H4 (cell line): ENCODE measurements at places on chromosomes 4 and X. TPM values are rescaled to one million over a fixed set of nuclear protein-coding genes. Genes with fewer than 3 reads are reported as not detected.

- peak; percentile 85 for DNase-seq
These were observed 15.0 kb downstream of the SHISA3 start for GRCh38 chr4:42412251-42412650.

AP1S2 gene
- 54.5 and 57.4 TPM in 2 replicates for total RNA-seq

RBMXL3 gene
- not detected in 2 replicates for total RNA-seq

NPY2R gene
- not detected in 2 replicates for total RNA-seq

FAM9A gene
- total RNA-seq = not detected in 2 replicates

- DNase-seq = no peak
These were observed 375.2 kb downstream of the MAGEE1 start for GRCh38 chrX:76802708-76803107.

DNA sequence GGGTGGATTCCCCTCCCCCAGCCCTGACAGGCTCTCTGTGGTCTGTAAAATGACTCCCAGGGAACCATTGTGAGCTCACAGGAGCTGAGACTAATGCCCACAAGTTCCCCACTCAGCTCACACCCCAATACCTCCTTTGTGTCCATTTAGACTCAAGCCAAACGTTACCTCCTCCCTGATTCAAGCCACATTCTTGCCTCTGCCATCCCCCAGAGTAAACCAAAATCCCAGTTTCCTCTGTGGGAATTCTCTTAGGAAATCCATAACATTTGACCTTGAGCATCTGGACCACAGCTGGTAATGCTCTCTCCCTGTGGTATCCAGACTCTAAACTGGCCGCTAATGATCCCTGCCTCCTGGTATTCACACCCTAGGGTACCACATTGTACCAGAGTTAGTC, 26.3 kb upstream of the KDM5C start:
- no peak for DNase-seq

GRCh38 chr4:22607382-22607781, 85.4 kb upstream of the GBA3 start:
- DNase-seq = peak; percentile 86

DNA sequence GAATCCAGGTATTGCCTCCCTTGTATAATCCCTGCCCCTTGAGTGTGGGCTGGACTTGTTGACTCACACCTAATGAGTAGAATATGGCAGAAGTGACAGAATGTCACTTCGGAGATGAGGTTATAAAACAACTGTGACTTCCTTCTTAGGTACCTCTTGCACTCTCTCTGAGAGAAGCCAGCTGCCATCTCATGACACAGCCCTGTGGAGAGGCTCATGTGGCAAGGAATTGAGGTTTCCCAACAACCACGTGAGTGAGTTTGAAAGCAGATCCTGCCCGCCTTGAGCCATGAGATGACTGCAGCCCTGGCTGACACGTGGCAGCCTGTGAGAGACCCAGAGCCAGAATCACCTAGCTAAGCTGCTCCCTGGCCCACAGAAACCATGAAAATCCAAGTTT, 13.5 kb downstream of the ASB11 start:
- peak; percentile 70 for DNase-seq

DNA sequence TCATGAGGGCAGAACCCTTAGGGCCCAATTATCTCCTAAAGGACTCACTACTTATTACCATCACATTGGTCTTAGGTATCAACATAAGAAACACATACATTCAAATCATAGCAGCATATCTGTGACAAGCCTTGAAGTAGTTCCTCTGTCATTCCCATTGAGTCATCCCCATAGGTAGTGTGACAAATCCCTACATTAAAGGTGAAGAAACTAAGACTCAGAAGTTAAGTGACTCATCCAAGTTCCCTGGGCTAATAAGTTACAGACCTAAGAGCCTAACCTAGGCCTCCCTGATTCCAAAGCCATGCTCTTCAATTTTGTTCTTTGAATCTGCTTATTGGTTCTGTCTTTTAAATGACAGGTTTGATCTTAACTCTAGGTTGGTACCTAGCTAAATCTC, 58.2 kb downstream of the CD38 start:
- DNase-seq = no peak

SHISA3 gene
- 0.27 TPM in 1 of 2 replicates, not detected in the other for total RNA-seq

TEC gene
- 0.06 TPM in 1 of 2 replicates, not detected in the other for total RNA-seq

PHOX2B gene
- total RNA-seq = not detected in 2 replicates

DNA sequence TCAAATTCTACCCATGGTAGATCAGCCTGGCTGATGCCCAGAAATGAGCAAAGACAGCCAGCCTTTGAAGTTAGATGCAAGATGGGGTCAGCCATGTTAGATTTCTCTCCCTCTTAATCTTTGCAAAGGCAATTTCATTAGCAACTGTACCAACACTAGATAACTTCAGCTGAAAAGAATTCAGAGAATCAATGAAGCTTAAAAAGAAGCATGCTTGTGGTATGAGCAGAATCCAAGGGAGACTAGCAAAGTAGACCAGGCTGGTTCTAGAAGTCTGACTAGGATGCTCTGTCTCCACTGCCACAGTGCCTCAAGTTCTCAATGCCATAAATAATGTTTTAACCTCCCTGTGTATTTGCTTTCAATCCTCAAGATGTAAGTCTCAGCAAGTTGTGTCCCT, 247.3 kb downstream of the SLC7A11 start:
- DNase-seq = no peak

GRCh38 chrX:24846550-24847150, 152.9 kb downstream of the POLA1 start:
- DNase-seq = no peak

DNA sequence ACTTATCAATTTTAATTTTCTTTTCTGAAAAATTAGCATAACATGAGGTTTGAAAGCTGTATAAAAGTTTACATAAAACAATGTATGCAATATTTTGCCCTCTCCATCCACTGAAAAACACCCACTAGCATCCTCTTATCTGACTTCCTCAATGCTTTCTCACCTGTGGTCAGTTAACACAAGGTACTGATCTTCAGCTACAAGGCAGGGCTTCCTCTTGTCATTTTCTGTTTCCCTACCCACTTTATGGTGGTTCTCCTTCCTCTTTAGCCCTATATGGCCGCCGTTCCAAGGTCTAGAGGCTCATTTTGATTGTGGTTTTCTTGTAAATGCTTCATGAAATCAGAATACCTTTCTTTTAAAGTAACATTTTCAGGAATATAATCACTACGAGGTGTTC, 618.6 kb upstream of the CPEB2 start:
- no peak for DNase-seq

- no peak for DNase-seq
These were observed 34.5 kb upstream of the VEGFD start for GRCh38 chrX:15418707-15419181.

CPZ gene
- 1.2 and 1.6 TPM in 2 replicates for total RNA-seq

MAPK10 gene
- 3.8 and 8.1 TPM in 2 replicates for total RNA-seq

HMX1 gene
- 5.1 and 7.3 TPM in 2 replicates for total RNA-seq

TGIF2LX gene
- total RNA-seq = 5.8 and 9.6 TPM in 2 replicates

DNA sequence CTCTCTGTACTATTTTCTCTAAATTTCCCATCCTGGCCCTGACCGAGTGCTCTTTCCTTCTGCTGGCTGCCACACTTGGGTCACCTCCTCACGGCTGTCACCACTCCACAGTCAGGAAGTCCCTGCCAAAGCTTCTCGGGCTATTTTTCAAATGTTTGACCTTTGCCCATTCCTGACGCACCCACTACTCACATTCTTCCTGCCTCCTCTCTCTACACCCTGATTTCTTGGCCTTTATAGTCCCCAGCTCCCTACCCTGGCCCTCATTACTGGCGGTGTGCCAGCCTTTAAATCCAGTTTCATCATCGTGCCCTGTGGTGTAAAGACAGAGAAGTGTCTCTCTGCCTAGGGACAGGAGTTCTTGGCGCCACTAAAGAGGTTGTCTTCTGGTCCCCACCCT, 46.4 kb upstream of the GATB start:
- DNase-seq = no peak
